LHCN-M2 (cell line): ENCODE measurements at places on chromosomes 2 and 18. TPM values are rescaled to one million over a fixed set of nuclear protein-coding genes. Genes with fewer than 3 reads are reported as not detected.

- no peak for DNase-seq
Observed at GRCh38 chr2:131127076-131127475, 21.9 kb downstream of the PLEKHB2 start.

DNA sequence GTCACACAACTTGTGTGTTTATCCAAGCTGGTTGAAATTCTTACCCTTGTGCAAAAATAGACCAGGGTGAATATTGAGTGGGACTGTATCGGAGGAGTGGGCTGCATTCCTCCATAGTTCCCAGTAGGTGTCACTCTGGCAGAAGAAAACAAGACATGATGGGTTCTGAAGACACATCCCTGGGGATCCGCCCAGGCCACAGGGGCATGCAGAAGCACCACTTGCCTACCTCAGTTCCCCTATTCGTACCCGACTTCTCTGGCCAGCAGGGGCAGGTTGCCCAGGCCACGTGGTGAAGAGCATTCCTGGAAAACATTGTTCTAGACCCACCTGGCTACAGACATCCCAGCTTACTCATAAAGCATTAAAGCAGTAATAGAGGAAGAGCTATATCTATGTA, 168.2 kb downstream of the FAM210A start:
- DNase-seq = peak; percentile 27

DNA sequence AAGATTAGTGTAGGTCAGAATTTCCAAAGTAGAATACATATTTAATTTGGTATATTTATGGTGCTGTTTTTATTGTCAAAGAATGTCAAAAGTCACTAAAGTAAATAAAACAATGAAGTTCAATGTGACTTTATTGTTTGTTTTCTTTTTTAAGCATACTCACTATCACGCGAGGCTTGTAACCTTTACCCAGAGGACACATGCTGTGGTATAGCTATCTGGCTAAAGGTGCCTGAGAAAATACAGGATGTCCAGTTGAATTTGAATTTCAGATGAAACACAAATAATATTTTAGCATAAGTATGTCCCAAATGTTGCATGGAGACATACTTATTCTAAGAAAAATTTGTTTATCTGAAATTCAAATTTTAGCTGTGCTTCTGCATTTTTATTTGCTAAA, 103.3 kb upstream of the KLF7 start:
- DNase-seq = no peak

- DNase-seq = peak; percentile 92
Observed at GRCh38 chr2:226903179-226903578, 67.3 kb downstream of the RHBDD1 start.

DNA sequence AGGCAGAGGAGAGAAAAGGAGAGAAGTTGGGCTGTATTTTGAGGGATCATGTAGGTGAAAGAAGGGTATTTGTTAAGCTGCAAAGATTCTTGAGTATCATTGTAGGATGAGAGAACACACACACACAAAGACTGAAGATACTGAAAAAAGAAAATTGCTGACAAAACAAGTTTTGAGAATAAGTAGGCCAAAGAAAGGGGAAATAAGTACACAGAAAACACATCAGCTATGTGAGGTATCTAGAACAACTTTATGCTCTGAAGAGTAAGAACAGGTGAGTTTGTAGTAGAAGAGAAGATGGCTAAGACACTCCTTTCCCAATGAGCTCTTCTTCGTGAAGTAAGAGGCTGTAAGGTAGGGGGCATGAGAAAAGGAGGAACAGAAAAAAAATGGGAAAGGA, 28.2 kb downstream of the METTL8 start:
- DNase-seq = no peak

Gene TUBA3E
- total RNA-seq = 0.29 TPM in 1 of 2 replicates, not detected in the other
